ENCODE measurements at places on chromosomes 16 and 17.

GRCh38 chr16:68999114-68999513, 106.3 kb upstream of the HAS3 start:
- no peak for DNase-seq

- DNase-seq = no peak
These were observed 171.7 kb downstream of the MRTFB start for GRCh38 chr16:14242769-14243168.

GRCh38 chr17:27512031-27512430, 55.8 kb downstream of the KSR1 start:
- no peak for DNase-seq

GRCh38 chr16:14193316-14193871, 122.3 kb downstream of the MRTFB start:
- DNase-seq = no peak

GRCh38 chr17:2821868-2822267, 25.6 kb downstream of the RAP1GAP2 start:
- DNase-seq = no peak

All from T-helper 17 cell (primary cell).